Caco-2 (cell line): ENCODE measurements at places on chromosomes 3 and 15.

GRCh38 chr3:119500901-119501300 lies 2.6 kb downstream of the TIMMDC1 start:
- no peak for DNase-seq

GRCh38 chr15:93418566-93418965 lies 329.6 kb upstream of the RGMA start:
- DNase-seq: no peak

DNA sequence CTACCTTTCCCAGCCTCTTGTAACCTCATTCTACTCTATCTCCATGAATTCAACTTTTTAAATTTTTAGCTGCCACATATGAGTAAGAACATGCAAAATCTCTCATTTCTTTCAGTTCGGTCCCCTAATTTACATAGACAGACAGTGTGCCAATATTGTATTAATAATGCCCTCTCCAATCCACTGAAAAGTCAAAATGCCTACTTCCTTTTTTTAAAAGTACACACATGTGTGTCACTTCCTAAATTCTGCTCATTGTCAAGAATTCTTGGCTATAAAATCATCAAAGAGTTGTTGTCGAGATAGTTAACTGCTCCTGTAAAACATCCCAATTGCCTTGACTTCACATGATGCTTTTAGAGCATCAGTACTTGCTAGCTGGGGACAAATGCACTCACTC lies 84.2 kb upstream of the IL12A start:
- DNase-seq: no peak

- no peak for DNase-seq
These were observed 31.2 kb upstream of the SRP14 start for GRCh38 chr15:40070166-40070557.

GRCh38 chr3:9908286-9908685 lies 5.6 kb downstream of the IL17RE start:
- DNase-seq: no peak
